HL-60 (cell line): ENCODE measurements at places on chromosomes 11 and 22.

DNA sequence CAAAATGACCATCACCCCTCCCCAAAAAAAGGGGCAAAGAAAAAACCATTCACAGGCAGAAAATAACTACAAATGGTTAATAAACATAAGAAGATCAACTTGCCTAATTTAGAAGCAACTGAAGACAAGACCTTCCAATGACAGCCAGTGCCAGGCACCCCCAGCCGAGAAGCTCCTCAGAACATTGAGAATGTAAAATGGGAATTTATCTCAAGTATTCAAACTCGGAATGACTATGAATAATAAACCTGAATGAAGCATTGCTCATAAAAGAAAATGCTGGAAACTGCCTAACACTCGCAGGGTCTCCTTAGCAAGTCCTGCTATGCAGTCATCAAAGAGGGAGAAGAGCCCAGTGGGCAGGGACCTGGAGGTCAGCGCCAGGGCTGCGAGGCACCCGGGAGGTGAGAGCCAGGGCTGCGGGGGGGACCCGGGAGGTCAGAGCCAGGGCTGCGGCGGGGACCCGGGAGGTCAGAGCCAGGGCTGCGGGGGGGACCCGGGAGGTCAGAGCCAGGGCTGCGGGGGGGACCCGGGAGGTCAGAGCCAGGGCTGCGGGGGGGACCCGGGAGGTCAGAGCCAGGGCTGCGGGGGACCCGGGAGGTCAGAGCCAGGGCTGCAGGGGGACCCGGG, 23.2 kb upstream of the MOB2 start:
- no peak for DNase-seq

DNA sequence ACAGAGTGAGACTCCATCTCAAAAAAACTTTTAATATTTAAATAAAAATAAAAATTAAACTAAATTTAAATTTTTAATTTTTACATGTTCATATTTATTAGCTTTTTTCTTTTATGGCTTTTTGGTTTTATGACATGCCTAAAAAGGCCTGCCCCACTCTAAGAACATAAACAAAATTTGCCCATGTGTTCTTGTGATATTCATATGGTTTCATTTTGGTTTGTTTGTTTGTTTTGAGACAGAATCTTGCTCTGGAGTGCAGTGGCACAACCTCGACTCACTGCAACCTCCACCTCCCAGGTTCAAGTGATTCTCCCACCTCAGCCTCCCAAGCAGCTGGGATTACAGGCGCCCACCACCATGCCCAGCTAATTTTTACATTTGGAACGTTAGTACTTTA, 27.7 kb downstream of the SUSD2 start:
- DNase-seq, result no peak

GRCh38 chr11:2528301-2529050, 83.7 kb downstream of the KCNQ1 start:
- DNase-seq, result no peak

- DNase-seq, result no peak
Observed at GRCh38 chr11:61718621-61719302, 33.7 kb upstream of the MYRF start.

DNA sequence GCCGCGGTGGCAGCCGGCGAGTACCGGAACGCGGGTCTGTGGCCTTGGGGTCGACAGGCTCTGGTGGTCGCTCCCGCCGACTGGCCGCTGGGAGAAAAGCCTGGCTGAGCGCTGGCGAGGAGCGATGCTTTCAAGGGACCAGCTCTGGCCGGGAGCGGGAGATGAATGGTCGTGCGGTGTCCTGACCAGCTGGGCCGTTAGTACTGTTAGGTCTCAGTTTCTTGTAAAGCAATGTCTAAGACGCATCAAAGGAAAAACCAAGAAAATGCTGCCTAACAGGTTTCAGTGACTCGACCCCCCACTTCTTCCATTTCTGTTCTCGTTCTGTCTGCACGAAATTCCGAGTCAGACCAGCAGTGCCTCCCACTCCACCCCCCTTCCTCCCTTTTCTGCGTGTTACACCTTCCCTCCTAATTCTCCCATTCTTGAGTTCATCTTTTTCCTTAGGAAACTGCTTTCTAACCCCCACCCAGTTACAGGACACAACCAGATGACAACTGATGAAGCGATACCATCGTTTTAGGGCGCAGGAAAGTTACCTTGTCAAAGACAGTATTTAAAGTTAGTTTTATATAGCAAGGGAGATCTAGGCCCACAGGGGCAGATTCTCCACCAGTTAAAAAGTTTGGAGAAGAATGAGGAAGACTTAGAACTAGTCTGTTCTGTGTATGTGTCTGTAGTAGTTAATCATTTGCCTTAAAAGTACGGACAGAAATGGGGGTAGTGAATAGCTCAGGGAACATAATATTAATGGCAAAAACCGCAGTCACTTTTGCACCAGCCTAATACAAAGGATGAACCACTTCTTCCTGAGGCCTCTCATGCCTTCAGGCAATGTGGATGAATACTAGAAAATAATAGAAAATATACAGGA, 1.0 kb downstream of the CUL5 start:
- peak; percentile 21 for DNase-seq

GRCh38 chr11:67043572-67044349, 12.9 kb upstream of the RHOD start:
- DNase-seq, result no peak

DNA sequence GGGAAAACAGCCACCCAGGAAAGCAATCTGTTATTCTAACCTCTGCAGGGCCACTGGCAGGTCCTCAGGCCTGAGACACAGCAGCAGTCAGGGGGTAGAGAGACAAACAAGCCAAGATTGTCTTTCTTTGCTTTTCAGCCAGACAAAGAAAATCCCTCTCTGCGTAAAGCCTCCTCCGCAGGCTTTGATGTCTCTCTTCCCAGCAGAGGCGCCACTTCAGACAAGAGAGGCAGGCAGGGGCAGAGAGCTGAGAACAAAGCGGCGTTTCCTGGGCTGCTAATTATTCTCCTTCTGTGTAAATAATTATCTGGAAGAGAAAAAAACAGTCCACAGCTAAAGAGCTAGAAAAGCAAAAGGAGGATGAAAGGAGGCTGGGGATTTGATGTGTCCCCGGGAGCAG, 102.7 kb upstream of the SEZ6L start:
- DNase-seq, result no peak

GRCh38 chr22:25475257-25476022, 89.0 kb upstream of the GRK3 start:
- DNase-seq, result no peak

GRCh38 chr11:19728436-19728835, 15.8 kb downstream of the NAV2 start:
- no peak for DNase-seq
